ENCODE measurements at places on chromosomes 4 and X.

DNA sequence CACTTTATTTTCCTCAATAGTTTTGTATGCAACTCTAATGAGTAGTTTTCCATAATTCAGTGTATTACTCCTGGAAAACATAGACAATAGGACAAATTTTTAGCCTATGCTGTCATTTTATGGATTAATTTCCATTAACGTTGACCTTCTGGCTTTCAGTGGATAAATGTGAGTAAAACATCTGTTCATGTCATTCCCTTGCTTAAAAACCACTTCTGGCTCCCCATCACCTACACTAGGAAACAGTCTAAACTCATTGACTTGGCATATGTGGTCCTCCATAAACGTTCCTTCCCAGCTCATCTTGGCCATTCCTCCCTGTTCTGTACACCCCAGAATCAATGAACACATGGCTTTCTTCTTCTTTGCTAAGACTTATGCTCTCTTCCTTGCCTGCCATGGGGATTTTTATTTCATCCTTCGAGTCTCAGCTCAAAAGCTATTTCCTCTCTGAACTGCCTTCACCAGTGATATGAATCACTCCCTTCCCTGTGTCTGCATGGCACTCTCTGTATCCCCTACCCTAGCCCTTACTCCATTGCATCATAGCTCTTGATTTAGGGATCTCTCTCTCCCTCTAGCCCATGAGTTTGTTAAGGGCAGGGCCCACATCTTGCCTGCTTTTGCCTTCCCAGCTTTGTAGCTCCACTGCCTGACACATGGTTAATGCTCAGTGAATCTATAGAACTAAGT lies 34.8 kb downstream of the DOCK11 start:
- DNase-seq, result no peak

GRCh38 chr4:152709675-152710438 lies 30.1 kb upstream of the TMEM154 start:
- no peak for DNase-seq

- no peak for DNase-seq
Measured at GRCh38 chrX:78650906-78651437, 8.2 kb downstream of the RTL3 start.

DNA sequence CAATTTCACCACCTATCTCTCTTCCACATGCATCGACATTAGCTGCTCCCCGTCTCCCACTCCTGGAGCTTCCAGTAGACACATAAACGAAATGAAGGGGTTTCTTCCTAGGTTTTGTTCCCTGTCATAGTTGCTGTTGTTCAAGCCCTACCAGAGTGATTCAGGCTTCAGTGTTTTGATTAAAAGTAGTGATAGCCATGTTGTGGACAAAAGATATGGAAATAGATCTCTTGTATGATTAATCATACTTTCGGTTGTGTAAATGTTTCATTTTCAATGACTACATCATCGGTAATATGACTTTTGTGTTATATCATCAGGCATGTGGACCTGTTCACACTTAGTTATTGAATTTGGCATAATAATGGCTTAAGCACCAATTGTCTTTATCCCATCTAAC lies 96.5 kb upstream of the KLF3 start:
- no peak for DNase-seq

- no peak for DNase-seq
Measured at GRCh38 chr4:128825226-128825625, 15.7 kb downstream of the JADE1 start.

- DNase-seq, result no peak
Measured at GRCh38 chr4:157075811-157076577, at the start of gene GLRB. GLRB (plus strand) TSS chr4:157076150; CDS start chr4:157078025, 1,875 bp downstream.

- DNase-seq, result no peak
Measured at GRCh38 chrX:101452056-101452455, 33.2 kb upstream of the ARMCX4 start.

GRCh38 chrX:105150036-105150435 lies 70.5 kb downstream of the TEX13A start:
- no peak for DNase-seq

DNA sequence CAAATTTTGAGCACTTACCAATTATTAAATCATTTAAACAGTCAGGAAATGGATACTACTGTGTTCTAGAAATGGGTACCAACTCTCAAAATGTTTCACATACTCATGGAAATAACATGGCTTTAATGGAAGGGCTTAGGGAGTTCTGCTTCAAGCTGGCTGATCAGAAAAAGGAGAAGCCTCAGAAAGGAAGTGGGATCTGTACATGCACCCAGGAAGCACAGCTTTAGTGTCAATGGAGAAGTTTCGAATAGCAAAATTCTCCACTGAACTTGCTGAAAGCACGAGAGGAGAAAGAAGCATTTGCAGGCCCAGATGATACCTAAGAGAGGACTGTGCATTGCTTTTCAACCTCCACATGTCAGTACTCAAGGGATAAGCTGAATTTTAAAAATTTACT lies 11.1 kb upstream of the HS3ST1 start:
- DNase-seq, result no peak

DNA sequence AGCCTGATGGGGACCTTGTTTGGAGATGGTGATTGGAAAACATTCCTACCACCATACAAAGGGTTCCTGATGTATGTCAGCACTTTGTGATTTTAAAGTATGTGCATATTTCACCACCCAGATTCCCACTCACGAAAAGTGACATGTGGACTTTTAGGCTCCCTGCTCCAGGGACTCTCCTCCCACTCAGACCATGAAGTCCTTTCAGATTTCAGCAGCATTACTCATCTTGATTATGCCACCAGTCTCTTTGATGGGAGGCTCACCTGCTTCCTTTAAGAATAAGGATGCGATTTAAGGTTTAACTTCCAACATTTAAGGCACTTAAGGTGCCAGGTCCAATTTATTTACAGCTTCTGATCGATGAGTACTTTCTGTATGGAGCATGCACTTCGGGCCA lies 204.4 kb downstream of the PPARGC1A start:
- no peak for DNase-seq

DNA sequence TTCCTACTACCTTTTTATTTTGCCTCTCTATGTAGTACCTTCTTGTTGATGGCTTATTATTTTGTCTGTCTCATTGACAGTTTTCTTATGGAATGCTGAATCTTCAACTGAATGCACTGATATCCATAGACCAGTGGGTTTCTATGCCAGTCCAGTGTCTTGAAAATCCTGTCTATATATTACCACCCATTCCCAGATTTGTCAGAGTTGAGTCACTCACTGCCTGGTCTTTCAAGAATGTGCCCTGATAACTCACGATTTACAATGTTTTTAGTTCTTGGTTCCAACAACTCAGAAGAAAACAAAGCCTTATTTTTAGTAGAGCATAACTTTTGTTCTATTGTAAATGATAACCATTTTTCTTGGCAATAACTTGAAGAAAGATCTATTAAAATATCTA lies 606.0 kb upstream of the PITX2 start:
- DNase-seq, result no peak

- no peak for DNase-seq
Measured at GRCh38 chr4:119139822-119140252, 4.2 kb downstream of the MYOZ2 start.

DNA sequence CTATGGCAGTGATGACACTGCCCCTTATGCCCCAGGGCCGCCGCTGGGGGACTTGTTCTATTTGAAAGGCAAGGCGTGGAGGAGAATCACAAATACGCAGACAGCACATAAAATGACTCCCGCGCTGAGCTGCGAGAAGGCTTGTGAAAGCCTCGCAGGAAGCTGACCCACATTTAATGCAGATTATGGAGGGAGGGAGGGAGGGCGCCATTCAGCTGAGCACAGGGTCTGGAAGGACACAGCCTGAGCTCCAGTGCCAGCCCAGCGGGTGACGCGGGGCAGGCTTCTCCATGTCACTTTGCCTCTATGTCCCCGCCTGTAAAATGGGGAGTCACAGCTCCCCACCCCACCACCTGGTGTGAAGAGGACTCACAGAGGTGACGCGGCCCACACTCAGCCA lies 14.3 kb downstream of the ABLIM2 start:
- no peak for DNase-seq

GRCh38 chrX:80285131-80285773 lies 135.0 kb upstream of the TENT5D start:
- DNase-seq, result no peak

- DNase-seq, result no peak
Measured at GRCh38 chr4:174930895-174931294, 12.7 kb downstream of the ADAM29 start.

GRCh38 chr4:5372198-5372597 lies 320.9 kb downstream of the STK32B start:
- DNase-seq, result no peak

- DNase-seq, result no peak
Measured at GRCh38 chr4:159768016-159768415, 665.1 kb downstream of the RAPGEF2 start.

DNA sequence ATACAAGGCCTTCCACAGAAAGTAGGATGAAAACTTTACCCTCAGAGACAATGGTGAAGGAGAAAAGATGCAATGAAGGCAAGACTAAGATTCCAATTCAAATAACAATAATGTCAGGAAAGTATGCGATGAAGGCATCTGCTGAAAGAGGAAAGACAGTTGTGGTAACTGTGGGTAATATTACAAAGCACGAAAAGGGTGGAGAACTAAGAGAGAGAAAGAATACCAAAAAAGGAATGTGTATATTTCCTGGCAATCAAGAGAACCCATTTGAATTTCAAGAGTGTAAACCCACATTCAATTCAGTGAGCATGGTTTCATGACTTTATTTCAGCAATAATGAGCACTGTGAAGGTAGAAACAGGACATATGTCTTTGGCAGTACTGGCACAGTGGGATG lies 225.5 kb downstream of the PALLD start:
- no peak for DNase-seq

- no peak for DNase-seq
Measured at GRCh38 chrX:68690936-68691501, 43.6 kb downstream of the STARD8 start.

DNA sequence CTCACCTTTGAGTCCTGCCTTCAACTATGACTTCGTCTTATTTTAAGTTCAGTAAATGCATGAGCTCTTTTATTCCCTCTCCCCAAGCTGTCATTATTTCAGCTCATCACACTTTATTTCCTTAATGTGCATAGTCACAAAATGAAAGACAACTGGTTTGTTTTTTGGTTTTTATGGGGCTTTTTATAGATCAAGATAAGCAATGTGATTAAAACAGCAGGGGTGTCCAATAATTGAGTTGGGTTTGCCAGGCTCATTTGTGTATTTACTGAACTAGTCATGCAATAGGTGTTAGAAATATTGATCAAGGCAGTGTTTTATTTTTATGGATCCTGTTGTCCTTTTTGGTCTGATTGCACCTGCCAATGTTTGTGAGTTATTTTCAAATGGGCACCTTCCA lies 102.2 kb downstream of the FRMPD4 start:
- DNase-seq, result no peak

GRCh38 chr4:178173771-178174170 lies 731.5 kb upstream of the AGA start:
- no peak for DNase-seq

GRCh38 chr4:107072836-107073736 lies 37.0 kb upstream of the DKK2 start:
- no peak for DNase-seq

DNA sequence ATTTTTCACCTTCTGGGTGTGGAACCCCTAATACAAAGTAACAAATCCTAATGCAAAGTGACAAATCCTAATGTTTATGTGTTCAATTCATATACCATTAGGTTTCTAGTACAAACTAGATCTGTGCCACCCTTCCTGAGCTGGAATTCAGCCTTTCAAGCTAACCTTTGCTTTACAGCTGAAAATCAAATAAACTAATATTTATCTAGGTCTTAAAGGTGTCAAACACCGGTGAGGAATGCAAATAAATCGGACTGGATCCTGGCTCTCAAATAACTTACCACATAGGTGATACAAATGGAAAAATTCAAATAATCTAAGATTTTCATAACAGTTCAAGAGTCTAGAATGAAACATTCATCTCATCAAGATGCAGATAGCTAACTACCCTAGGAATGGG lies 11.6 kb downstream of the IRF2 start:
- DNase-seq, result no peak

DNA sequence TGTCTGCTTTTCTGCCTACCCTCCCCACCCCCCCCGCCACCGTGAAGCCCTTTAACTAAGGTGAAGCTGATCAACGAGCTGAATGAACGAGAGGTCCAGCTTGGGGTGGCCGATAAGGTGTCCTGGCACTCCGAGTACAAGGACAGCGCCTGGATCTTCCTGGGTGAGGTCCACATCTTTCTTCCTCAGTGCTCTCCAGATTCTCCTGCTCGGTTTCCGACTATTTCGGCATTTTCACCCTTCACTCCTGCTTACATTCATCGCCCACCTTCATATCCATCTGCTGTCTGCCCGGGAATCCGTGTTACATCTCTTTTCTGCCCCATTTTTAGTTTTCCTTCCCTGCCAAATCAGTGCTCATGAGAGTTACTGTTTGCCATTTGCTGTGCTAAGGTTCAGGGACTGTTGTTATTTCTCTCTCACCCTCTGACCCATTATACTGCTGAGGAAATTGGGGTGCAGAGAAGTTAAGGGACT lies 459 bp downstream of the RBMX2 start:
- DNase-seq, result no peak

DNA sequence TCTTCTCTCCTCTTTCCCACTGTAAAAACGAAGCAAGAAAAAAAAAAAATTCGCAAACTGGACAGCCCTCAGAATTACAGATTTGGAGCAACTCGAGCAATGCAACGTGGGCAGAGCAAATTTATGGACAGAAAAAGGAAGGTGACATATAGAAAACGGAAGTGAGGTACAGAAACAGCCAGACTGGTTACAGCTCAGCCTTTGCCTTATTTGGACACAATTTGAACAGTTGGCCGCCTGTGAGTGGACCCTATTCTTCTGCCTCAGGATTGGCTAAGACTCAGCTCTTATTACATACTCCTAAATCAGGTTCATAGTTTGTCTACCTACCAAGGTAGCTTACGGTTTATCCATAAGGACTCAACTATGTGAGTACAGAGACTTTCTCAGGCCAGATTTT lies 98.8 kb downstream of the SOWAHB start:
- DNase-seq, result no peak

DNA sequence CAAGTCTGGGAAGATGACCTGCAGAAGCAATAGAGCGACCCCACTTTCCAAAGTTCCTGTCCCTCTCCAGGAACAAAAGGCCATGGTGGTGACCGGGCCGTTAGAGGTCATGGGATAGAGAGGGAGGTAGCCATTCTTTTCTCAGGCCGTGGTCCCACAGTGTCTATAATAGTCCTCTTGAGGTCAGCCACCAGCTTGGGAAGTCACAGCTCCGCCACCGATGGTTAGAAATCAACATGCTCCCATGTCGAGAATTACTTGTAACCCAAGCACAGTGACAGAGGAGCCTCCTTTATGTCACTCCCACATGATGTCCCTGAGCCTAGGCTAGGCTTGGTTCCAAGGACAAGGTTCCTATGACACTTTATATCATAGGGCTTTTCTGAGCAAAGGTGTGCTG lies 48.3 kb upstream of the CBR4 start:
- no peak for DNase-seq
